ENCODE measurements at places on chromosomes 7 and 10.

GRCh38 chr10:102281102-102281487 lies 35.8 kb downstream of the GBF1 start:
- no peak for DNase-seq

- DNase-seq, result no peak
Observed at GRCh38 chr10:45811075-45811474, 36.2 kb downstream of the AGAP4 start.

- DNase-seq, result peak; percentile 45
Observed at GRCh38 chr10:125868372-125868975, 12.6 kb downstream of the DHX32 start.

DNA sequence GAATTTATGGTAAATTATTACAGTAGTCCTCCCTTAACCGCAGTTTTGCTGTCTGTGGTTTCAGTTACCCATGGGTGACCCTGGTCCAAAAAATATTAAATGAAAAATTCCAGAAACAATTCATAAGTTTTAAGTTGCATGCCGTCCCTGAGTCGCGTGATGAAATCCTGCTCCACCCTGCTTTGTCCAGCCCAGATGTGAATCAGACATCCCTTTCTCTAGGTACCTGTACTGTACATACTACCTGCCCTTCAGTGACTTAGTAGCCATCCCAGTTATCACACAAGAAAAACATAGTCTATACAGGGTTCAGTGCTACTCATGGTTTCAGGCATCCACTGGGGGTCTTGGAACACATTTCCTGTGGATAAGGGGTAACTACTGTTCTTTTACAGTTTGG lies 20.5 kb upstream of the RHEB start:
- no peak for DNase-seq

- DNase-seq, result no peak
Observed at GRCh38 chr10:109591601-109592000, 331.7 kb downstream of the XPNPEP1 start.

DNA sequence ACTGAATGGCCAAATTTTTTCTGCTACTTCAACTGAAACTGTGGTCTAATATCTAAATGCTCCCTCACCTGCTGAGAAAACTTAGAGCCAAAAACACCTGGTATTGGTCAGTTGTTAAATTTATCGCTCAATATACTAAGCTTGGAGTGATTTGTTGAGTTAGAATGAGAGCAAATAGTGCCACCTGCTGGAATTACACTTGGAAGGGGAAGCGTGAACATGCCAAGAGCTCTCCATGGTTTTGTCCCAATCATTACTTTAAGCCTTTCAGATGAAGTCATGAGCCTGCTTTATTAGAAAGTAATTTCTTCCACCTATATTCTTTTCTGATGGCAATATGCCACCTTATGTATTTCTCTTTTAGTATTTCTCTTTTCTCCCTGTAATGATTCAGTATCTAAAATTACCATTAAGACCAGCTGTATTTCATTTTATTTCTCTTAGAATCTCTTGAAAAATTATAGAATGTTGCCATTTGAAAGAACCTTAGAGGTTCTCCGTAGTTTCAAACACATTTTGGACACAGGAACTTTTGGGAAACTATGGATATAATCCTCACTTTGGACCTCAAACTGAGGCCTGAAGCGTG lies 447.8 kb upstream of the C7orf33 start:
- DNase-seq, result peak; percentile 45

- no peak for DNase-seq
Observed at GRCh38 chr10:119531067-119531466, 11.5 kb downstream of the RGS10 start.

GRCh38 chr10:86317949-86318725 lies 48.5 kb downstream of the GRID1 start:
- DNase-seq, result no peak

- no peak for DNase-seq
Observed at GRCh38 chr10:61376908-61377368, 76.2 kb downstream of the TMEM26 start.

- DNase-seq, result no peak
Observed at GRCh38 chr10:1468811-1469210, 268.5 kb downstream of the ADARB2 start.

DNA sequence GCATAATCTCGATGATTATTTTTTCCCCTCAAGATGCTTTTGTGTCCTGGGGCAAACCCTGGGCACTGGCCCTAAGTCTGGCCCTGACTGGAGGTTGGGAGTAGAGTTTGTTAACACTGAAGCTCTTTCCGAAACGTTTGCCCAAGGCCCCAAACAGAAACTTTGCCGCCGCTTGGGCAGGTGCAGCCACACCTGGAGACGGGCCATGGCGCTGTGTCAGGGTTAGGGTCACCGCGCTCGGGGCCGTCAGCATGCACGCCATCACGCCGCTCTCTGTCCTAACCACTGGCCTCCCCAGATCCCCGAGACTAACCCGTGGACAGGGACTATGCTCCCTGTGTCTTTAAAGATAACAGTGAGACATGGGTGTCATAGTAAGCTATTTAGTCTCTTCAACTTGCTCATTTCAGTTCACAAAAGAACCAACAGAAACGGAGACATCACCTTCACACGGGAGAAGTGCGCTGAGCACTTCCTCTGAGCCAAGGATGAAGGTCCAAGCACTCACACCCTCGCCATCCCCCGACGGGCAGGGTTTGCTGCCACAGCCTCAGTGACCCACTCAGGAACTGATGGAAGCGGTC lies 85.3 kb upstream of the DIP2C start:
- DNase-seq, result no peak

- no peak for DNase-seq
Observed at GRCh38 chr10:48879451-48879850, 60.2 kb downstream of the LRRC18 start.
